ENCODE measurements at places on chromosomes 6 and 20.

DNA sequence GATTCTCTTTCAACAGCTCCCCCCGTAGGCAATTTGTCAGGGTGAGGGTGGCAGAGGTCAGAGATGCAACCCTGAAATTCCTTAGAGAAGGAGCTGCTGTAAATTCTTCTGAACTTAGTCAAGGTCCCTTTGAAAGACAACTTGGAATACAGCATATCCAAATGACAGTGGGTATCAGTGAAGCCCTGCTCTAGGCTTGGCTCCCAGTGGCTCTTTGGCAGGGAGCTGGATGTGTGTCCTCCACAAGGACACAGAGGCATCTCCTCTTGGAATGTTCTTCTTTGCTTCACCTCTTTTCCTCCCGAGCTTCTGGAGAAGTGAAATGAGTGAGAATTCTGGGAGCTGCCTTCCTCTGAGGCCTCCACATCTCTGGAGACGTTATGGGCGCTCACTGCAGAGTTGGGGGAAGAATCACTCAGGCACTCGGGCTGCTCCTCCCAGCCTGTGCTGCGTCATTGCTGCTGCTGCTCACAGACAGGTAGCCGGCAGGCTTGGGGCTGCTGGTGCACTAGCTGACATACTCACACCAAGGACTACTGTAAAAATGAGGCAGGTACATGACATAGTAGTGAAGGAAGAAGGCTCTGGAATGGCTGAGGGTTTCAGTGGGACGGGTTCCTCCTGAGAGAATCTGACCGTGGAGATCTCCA, 34.1 kb downstream of the DYNLT1 start:
- ATAC-seq: no peak

DNA sequence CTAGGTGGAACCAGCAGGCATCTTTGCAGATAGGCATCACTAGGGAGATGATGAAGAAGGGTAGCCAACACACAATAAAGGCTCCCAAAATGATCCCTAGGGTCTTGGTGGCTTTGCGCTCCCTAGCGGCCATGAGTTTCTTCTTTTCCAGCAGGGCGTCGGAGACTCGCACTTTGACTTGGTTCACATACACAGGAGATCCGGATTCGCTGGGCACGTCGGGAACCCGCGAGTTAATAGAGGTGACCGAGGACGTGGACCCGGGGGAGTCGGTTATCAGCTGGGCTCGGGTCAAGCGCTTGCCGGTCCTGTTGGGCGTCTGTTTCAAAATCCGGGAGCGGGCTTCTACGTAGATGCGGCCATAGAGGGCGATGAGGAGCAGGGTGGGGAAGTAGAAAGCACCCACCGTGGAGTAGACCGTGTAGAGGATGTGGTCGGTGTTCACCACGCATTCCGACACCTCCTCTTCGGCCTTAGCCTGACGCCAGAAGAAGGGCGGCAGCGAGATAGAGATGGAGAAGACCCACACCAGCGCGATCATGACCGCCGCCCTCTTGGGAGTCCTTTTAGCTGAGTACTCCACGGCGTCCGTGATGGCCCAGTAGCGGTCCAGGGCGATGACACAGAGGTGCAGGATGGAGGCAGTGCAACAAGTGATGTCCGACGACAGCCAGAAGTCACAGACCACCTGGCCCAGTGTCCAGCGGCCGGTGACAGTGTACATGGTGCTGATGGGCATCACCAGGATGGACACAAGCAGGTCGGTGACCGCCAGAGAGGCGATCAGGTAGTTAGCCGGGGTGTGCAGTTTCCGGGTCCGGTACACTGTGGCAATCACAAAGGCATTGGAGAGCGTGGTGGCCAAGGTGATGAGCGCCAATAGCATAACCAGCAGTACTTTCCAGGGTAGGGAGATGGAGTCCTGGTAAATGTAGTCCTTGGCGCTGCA, 658 bp downstream of the HTR1B start:
- ATAC-seq: no peak

DNA sequence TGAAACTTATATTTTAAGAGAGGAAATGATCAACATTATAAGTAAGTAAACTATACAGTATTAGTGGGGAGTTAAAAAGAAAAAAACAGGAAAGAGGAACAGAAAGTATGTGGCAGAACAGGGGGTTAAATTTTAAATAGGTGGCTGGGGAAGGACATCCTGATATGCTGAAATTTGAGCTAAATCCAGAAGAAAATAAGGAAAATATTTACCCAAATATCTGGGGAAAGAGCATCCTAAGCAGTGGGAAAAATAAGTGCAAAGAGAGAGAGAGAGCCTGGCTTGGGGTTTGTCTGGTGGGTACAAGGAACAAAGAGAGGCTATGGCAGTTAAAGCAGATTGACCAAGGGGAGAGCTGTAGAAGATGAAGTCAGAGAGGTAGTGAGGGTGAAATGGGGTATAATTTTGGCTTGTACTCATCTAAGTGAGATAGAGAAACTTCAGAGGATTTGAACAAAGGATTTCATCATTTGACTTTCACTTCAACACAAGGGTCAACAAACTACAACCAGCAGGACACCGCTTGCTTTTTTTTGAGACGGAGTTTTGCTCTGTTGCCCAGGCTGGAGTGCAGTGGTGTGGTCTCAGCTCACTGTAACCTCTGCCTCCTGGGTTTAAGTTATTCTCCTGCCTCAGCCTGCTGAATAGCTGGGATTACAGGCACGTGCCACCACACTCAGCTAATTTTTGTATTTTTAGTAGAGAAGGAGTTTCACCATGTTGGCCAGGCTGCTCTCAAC, 328.4 kb upstream of the CNR1 start:
- ATAC-seq: no peak

GRCh38 chr6:34059136-34059731, 86.7 kb downstream of the GRM4 start:
- ATAC-seq: no peak

GRCh38 chr6:75624335-75624734, 22.7 kb downstream of the SENP6 start:
- ATAC-seq: no peak

GRCh38 chr6:145139140-145139850, 596.0 kb downstream of the EPM2A start:
- ATAC-seq: no peak

GRCh38 chr20:8568075-8568474, 436.0 kb downstream of the PLCB1 start:
- ATAC-seq: no peak

DNA sequence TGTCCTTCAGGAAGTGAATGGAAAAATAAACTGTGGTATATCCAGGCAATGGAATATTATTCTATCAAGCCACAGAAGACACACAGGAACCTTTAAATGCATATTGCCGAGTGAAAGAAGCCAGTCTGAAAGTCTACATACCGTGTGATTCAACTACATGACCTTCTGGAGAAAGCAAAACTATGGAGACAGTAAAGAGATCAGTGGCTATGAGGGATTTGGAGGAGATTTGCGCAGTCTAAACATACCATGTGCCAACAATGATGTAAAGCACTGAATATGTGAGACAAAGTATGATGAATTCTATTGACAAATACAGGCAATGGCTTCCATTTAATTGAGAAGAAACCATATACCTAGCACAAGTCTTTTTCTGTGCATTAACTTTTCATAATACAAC, 518.3 kb upstream of the ZNF337 start:
- ATAC-seq: no peak

DNA sequence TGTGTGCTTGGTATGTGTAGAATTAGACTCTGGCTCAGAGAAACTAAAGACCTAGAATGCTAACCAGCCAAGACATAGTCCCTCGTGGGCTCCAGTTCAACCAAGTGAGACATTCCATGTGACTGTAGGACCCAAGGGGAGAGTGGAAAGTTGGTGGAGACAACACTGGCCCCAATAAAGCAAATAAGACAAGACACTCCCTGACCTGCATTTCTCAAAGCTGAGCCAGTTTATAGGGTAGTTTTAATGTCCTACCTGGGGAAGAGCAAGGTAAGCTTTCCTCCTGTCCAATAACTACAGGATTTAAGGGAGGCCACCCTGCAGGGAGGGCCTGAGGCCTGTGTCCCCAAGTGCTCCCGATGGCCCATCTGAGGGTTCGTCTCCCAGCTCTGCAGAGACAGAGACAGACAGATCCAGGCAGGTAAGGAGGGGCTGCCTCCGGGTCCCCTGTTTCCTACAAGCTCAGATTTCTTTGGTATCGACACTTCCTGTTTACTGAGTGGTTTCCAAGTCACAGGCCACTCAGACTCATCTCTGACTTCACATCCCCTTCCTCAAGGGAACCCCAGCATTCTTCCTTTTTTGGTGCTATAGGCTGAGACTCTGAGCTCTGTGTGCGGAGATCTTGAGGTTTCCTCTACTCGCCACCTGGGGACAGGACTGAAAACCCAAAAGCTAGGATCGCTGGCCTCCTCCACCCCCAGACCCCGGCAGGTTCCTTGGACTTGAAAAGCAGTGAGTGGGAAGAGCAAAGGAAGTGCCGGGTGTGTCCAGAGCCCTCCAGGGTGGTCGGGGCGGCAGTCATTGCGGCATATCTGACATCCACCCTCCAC, 92.4 kb downstream of the PRND start:
- peak; percentile 62 for ATAC-seq

DNA sequence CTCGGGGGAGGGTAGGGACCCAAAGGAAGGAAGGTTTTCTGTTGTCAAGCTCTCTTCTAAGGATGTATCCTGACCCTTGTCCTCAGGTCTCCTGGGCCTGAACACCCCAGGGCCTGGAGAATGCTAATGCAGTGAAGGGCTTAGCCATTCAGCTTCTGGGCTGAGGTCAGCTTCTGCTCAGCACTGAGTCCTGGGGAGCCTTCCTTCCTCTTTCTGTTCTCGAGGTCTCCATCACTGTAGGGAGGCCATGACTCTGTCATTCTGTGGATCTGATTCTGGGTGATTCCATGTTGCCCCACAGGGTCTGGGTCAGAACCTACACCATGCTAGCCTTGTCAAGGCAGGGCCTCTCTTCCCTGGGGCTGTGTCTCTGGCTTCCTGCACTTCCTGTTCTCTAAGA, 712.7 kb downstream of the DHX35 start:
- no peak for ATAC-seq

- no peak for ATAC-seq
Observed at GRCh38 chr20:22576733-22577514, 7.4 kb downstream of the FOXA2 start.

DNA sequence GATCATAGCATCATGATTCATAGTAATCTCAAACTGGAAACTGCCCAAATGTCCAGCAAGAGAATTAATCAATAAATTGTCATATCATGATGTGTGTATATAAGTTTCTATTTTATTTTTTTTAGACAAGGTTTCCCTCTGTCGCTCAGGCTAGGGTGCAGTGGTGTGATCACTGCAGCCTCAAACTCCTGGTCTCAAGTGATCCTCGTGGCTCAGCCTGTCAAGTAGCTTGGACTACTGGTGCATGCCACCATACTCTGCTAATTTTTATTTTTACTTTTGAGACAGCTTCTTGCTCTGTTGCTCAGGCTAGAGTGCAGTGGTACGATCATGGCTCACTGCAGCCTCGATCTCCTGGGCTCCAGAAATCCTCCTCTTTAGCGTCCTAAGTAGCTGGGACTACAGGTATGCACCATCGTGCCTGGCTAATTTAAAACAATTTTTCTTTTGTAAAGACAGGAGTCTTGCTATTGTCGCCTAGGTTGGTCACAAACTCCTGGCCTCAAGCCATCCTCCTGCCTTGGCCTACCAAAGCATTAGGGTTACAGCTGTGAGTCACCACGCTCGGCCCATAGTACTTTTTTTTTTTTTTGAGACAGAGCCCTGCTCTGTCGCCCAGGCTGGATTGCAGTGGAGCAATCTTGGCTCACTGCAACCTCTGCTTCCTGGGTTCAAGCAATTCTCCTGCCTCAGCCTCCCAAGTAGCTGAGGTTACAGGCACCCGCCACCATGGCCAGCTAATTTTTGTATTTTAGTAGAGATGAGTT, 8.7 kb upstream of the ATRN start:
- no peak for ATAC-seq

DNA sequence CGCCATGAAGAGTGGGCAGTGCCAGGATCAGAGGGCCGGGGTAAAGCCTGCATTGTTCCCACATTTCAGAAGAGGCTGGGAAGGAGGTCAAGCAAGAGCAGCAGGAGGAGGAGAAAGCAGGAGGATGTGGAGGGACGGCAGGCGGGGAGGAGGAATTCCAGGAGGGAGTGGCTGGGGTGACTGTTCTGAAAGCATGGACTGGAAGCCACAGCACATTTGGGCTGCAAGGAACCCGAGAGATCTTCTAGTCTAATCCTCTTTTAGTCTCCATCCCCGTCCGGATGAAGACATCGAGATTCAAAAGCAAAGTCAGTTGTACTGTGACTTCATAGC, 76.9 kb downstream of the FAM50B start:
- ATAC-seq: no peak

- peak; percentile 95 for ATAC-seq
Observed at GRCh38 chr6:80165143-80165542, 58.7 kb downstream of the BCKDHB start.

- ATAC-seq: no peak
Observed at GRCh38 chr6:113570161-113570560, 287.0 kb upstream of the MARCKS start.

GRCh38 chr6:89058627-89059026, 21.9 kb upstream of the PNRC1 start:
- ATAC-seq: no peak

DNA sequence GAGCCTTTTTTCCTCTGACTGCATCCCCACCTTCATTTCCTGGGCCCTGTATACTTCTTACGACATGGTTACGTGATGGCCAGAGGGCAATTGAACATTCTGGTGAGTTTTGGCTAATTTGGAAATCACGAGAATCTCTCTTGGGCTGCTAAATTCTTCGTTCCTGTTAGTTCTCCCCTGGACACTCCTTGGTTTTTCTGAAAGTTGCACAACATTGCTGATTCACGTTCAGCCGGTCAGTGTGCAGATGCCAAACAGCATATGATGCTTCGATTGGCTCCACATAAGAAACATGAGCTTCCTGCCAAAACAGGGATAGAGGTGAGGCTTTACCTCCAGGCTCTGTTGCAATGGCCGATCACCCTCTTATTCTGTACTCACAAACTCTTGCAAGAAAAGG, 119.4 kb upstream of the LY86 start:
- no peak for ATAC-seq

GRCh38 chr6:8875986-8876385, 440.6 kb upstream of the SLC35B3 start:
- ATAC-seq: no peak

- ATAC-seq: no peak
Observed at GRCh38 chr6:39302011-39302410, 12.2 kb downstream of the KCNK17 start.

- ATAC-seq: no peak
Observed at GRCh38 chr6:44257753-44258324, 511 bp upstream of the SLC35B2 start.

DNA sequence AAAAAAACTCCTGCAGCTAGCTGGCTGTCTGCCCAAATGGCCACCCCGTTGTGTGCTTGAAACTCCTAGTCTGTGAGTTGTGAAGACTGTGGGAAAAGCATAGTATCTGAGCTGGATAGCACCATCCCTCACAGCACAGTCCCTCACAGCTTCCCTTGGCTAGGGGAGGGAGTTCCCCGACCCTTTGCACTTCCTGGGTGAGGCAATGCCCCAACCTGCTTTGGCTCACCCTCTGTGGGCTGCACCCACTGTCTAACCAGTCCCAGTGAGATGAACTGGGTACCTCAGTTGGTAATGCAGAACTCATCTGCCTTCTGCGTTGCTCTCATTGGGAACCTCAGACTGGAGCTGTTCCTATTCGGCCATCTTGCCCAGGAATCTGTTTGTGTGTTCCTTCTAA, 260.6 kb upstream of the STXBP5 start:
- no peak for ATAC-seq

- no peak for ATAC-seq
Observed at GRCh38 chr6:99867026-99867425, 127.0 kb downstream of the MCHR2 start.
